Activated CD4-positive, alpha-beta T cell treated with anti-CD3 and anti-CD28 coated beads, Interleukin-2, Interleukin-6, amounts not matched to agents 100 ng/mL and 50 ng/mL, durations not matched to agents 16 hours and 8 hours (primary cell): ENCODE measurements at places on chromosomes 5 and 9.

GRCh38 chr5:140130949-140131733 lies 5.4 kb downstream of the IGIP start:
- no peak for DNase-seq

DNA sequence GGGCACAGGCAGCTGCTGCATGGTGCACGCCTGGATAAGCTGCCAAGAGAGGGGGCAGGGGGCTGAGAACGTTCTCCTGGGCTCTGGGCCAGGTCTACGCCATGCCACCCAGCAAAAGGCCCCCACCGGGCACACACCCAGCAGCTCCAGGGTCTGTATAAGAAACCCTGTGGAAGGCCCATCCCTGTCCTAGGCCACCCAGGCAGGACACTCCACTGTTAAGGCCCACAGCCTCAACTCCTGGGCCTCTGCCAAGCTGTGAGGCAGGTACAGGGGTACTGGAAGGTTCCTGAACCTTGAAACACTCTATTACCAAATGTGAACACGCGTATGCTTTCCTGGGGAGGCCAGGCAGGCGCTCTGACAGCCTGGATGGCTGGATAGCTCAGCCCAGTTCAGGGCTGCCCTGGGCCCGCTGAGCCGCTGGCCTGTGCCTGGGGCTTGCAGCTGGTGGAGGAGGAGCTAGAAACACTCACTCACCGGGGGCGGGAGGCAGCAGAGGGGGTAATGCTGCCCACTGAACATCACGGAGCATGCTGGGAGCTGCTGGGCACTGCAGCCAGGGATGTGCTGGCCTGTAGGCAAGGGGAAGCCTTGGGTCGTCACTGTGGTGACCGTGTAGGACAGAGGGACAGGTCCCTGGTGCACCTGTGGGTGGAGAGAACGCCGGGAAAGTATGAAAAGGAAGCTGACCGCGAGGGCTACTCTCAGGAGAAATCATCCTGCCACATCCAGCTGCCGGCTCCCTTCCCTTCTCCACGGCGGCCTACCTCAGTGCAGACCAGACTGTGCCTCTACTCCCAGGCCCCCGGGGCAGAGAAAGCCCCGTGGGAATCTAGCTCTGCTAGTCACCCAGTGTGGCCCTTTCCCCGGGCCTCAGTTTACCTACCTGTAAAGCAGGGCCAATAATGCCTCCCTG lies 6.0 kb downstream of the RNF44 start:
- peak; percentile 45 for DNase-seq

DNA sequence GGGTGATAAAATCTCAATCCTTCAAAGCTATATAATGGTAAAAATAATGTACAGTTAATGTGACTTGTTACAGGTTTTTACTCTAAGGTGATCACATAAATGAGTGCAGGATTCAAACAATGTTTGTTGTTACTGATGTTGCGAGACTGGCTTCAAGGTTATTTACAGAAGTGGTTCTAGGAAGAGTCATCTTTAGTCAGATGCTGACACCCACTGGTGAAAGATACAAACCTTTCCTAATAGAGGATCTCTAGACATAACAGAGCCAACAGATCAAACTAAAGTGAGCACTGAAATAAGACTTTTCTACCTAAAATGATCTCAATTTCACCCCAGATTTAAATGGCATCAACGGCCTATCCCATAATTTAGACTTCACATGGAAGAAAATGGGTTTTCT lies 20.2 kb downstream of the ARSB start:
- DNase-seq, result no peak

DNA sequence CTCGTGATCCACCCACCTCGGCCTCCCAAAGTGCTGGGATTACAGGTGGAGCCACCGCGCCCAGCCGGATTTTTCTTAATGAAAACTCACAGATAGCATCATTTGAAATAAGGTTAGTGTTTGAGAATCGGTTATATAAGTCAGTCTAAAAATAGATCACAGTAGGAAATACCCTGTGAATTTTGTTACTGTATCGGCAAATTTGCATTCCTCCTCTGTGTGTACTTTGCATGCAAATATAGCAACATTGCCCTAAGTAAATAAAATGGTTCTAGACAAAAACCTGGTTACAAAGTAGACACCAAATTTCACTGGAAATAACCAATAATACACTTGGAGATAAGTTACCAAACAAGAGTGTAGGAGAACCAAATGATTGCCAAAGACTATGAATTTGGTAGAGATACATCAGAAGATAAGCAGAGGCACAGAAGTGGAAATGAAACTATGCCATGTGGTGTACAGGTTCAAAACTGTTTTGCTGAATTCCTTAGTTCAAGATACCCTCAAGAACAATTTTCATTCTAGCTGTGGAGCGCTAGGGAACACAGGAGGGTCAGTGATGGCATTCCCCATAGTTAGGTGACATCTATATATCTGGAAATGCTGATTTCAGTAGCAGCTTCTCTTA lies 58.1 kb downstream of the ICE1 start:
- no peak for DNase-seq

DNA sequence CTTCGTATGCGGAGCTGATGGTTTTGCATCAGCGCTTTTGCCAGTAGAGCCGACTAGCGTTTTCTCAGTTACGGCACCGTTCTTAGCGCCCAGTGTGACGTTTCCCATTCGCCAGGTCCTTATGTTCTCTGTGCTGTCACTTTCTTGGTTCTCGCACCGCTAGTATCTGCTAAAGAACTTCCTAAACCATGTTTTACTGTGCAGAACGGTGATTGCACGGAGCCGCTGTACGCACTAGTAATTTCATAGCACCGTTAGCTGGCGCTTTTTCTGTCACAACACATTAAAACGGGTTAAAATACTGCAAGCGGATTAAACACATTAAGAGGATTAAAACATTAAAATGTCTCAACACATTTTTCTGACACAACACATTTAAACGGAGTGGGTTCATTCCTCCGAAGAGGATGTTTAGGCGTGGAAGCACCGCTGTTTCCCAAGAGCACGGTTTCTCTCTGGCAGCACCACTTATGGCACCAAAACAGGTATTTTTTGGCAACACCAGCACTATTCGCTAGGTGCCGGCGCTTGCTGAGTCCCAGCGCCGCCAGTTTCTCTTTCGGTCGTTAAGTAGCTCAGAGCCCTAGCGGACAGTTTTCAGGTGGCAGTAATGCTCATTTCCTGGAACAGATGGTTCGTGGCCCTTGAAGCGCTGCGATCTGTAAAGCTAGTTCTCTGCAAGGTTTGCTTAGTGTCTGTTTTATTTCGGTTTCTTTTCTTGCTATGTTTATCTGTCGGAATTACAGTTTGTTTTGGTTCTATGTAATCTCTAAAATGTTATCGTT lies 20.3 kb downstream of the ANXA2R start:
- peak; percentile 91 for DNase-seq

DNA sequence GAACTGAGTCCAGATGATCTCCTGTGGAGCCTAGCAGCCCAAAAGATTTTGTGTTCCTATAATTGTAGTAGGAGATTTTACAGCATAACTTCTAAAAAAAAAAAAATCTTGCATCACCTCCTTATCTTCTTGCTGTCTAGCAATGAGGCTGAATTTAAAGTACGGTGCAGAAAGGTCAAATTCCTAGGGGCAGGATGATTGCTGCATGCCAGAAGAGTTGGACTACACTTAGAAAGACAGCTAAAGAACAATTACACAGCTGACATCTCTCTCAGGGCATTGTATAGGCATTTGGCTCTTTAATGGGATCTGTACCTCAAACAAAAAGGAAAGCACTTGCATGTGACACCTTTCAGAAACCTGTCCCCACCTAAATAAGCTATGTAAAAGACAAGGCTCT lies 443.2 kb downstream of the HCN1 start:
- DNase-seq, result no peak

GRCh38 chr9:92187390-92187789 lies 72.2 kb upstream of the SPTLC1 start:
- DNase-seq, result no peak

DNA sequence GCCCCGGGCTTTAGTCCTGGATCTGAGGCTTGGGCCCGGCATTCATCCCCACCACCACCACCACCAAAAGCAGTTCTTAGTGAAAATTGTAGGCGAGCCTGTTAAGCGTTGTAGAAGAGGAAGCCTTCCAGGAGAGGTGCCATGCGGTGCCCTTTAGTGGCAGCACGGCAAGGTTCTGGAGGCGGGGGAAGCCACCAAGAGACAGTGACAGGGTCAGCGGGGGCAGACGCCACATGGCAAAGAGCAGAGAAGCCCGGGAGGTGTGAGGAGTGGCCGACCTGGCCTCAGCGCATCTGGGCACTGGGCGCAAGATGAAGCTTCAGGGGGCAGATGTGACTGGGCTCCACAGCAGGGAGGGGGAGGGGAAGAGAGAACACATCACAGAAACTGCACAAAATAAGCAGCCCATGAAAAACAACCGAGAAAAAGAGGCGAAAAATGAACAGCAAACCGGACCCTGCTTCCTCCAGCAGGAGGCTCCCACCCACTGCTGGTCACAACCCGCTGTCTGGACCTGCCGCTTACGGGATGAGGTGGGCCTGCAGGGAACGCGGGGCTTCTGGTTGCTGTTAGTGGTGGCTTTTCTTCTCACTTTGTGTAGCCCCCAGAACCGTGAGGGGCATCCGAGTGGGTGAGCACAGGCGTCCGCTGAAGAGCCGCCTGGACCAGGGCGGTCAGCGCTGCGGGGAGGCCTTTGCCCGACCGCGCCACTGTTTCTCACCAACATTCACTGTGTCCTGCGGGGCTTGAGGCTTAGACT lies 4.3 kb downstream of the LRRC14B start:
- no peak for DNase-seq

DNA sequence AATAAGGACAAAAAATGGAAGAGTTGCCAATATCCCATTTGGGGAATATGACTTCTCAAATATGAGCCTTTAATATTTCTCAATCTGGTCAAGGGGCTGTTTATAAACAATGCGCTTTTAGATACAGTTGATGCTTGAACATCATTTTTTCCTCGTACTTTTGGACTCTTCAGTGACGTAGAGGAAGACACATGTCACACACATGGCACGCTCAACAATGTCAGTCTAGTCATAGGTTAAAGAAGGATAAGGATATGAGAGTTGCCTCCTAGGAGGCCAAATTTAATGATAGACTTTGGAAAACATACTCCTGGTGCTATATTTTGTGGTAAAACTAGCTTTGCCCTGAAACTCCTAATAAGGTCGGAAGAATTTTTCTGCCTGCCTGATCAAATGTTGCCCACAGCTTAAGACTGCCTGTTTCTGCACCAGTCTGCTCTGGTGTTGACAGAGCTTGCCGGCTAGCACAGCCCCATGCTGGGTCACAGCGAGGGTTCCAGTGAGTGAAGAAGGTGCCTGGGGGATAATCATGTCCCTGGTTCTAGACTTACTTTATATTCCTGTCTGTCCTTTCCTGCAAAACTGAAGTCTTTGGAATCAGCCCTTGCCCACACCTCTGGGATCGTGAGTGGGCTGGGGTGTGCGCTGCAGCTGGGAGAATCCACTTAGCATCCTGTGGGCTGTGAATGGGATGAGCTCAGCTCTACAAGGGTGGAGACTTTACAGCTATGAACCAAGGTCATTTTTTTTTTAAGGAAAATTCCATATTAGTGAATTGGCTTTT lies 230.8 kb upstream of the IRX4 start:
- no peak for DNase-seq

- peak; percentile 49 for DNase-seq
Measured at GRCh38 chr5:1479581-1480188, 34.4 kb upstream of the SLC6A3 start.

GRCh38 chr5:78534148-78534904 lies 114.2 kb downstream of the LHFPL2 start:
- no peak for DNase-seq

GRCh38 chr9:16241231-16241630 lies 629.2 kb downstream of the BNC2 start:
- no peak for DNase-seq

- DNase-seq, result no peak
Measured at GRCh38 chr9:137376386-137376785, 46.6 kb downstream of the EXD3 start.

DNA sequence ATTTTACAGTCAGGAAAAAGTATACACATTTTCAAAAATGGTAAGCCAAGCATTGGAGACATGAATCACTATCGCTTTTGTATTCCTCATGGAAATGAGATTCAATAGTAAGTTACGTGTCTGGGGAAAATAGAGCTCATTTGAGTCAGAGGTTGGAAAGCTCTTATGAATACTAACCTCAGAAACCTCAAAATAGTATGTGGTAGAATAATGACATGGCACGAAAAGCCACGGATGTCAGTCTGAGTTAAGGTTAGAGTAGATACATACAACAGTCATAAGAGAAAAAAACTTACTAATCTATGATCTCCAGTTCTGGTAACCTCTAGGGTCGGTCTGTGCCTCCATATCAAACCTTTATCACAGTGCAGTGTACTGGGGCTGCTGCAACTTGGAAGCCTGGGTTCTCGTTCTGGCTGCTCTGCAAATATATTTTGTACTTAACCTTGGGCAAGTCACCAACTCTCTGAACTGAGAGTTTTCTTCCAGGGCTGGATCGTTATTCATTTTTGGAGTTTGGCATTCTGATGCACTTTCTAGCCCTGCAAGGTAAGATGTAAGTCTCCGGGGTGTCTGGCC lies 31.8 kb downstream of the MAP1B start:
- peak; percentile 74 for DNase-seq

- no peak for DNase-seq
Measured at GRCh38 chr5:122699201-122699600, 75.7 kb upstream of the SNX2 start.

- no peak for DNase-seq
Measured at GRCh38 chr9:116087751-116088194, 65.8 kb upstream of the PAPPA start.

DNA sequence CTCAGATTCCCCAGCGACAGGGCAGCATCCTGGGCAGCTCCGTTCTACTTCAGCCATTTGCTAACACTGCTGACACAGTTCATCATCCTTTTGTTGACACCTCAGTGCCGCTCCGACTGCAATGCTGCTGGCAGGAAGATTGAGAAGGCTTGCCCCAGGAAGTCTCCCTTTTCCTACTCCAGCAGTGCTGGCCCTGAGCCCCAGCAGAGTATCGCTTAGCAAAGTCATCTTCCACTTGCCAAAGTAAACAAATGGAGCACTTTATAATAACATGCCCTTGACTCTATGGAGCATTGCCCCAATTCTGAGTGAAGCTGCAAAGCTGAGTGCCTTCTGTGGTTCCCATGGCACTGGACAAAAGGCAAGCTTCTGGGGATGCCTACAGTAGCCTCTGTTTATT lies 32.2 kb downstream of the PRLR start:
- no peak for DNase-seq

DNA sequence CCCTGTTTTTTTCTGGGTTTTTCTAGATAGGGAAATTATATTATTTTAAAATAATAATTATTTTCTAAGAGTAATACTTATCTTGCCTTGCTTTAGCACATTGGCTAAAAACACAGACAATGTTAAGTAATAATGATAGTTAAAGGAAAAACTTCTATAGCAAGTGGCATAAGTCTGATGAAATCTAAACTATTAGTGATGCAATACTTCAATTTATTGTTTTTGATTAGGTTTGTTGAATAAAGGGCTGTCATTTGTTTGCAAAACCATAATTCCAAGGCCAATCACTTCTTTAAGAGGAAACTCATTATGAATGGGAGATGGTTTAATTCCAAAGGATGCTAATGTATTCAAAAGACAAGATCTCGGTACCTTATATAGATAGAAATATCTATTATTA lies 293.8 kb upstream of the FBXL7 start:
- no peak for DNase-seq
